ENCODE measurements at places on chromosomes 1 and 21.
A peak's percentile ranks its signal among the peaks of the same experiment; 100 is the strongest.

GRCh38 chr1:238789916-238790667 lies 596.3 kb upstream of the CHRM3 start:
- DNase-seq = no peak

DNA sequence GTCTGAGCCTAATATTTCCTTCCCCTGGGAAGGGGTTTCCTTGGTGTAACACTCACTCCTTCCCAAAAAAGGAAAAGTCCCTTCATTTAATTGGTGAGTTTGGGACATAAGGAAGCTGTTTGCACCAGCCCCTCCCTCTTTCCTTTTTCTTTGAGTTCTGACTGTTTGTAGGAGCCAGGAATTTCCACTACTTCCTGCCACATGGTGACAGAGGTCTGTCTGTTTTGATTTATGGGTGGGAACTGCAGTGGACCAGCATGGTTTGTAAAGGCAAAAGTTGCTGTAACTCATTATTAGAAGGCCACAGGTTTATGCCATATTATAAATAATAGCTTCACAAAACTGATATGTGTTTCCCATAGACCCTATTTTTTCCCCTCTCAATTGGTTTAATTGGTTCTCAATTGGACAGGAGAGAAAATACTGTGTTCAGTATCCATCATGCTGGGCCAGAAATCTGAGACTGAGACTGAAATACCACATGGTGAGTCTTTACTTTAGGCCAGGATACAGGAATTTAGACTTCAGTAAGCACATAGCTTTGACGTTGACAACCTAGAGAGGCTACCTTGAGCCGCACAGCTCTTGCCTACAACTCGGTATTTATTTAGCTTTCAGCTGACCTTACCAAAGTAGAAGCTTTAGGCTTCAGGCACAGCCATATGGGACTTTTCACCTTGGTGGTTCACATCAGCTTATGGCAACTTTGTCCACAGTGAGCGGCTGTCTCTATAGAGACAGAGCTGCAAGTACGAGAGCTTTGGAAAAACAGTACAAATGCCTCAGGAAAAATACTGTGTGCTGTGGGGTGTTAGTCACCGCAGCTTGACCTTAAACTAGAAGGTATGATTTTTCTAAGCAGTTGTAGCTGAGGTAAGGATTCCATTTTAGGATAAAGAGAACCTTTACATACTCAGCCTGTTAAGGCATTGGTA lies 40.0 kb upstream of the RGS7 start:
- DNase-seq = peak; percentile 18

DNA sequence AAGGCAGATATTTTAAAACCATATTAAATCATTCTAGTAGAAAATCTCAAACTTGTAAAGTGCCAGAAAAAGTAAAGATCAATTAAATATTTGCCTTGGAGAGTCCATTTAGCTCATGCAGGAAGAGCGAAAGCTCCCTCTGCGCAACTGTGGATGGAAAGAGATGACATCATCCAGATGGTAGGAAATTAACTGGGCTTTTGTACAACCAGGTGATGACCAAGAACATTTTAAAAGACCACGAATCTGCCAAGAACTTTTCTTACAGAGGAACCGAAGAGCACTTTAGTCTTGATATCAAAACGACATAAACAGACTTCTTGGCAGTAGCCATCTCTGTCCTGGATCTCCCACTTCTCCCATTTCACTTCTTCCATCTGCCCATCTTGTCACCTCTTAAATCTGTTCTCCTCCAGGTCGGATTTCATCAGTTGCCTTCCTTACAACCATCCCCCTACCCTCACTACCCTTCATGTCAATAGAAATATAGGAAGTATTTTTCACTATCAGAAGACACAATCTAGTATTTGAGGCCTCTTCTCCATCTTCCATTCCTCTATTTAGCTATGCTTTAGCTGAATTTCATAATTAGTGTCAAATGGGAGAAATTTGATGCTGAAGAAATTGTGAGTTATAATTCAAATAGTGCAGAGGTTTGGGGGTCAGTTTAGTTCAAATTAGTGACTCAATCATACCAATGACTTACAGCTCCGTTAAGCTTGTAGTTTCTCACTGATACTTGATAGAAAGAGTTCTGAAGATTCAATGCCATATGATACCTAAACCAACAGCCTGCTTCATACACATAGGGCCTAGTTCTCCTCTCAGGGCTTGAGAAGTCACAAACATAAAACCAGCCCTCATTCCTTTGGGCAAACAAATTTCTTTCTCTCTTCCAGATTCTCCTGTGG lies 22.0 kb upstream of the DNASE2B start:
- no peak for DNase-seq

GRCh38 chr1:217354895-217355294 lies 276.0 kb downstream of the GPATCH2 start:
- DNase-seq = no peak

GRCh38 chr1:5522531-5523145 lies 469.6 kb downstream of the NPHP4 start:
- no peak for DNase-seq

DNA sequence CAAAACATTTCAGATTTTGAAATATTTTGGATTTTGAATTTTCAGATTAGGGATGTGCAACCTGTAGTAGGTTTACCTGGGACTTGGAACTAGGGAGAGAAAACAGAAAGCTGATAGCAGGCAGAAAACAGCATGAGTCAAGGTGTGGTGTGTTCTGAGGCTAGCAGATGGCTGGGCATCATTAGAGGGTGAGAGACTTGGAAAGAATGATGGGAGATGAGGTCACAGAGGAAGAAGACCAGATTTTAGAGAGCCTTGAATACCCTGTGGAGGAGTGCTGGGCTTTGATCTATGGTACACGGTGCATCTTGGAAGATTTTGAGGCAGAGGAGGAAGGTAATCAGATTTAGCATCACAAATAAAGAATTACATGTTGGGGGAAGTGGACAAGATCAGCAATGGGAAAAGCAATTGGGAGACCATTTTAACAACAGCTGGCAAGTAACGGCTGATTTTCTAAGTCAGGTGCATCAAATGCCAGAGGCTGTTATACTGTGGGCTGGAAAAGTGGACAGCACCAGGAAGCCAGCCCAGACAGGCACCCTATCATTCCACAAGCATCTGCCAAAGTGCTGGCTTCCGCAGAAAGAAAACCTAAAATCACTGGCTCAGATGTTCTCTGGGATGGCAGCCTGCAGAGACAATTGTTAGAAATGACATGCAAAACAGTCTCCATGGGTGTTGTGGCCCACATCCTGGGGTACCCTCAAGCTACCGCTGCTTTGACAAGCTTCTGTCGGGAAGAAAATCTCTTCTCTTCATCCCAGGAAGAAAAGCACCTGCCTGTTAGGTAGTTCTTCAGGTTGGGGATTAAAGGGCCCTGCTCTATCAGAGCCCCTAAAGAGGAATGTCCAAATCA lies 30.9 kb upstream of the CAMK1G start:
- no peak for DNase-seq

DNA sequence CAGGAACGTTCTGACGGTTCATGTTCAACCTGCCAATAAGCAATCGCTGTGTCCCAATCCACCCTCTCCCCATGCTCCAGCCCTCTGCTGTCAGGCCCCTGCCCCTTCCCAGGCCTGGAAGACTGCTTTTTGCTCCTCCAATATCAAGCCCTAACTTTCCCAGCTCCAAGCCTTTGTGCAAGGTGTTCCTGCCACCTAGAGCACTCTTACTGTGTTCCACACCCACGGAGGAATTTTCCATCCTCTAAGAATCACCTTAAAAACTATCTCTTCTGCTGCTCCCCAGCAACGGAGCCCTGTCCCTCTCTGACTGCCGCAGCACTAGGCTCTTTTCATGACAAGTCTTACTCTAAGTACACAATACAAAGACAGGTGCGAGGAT lies 657.9 kb downstream of the AJAP1 start:
- DNase-seq = no peak

DNA sequence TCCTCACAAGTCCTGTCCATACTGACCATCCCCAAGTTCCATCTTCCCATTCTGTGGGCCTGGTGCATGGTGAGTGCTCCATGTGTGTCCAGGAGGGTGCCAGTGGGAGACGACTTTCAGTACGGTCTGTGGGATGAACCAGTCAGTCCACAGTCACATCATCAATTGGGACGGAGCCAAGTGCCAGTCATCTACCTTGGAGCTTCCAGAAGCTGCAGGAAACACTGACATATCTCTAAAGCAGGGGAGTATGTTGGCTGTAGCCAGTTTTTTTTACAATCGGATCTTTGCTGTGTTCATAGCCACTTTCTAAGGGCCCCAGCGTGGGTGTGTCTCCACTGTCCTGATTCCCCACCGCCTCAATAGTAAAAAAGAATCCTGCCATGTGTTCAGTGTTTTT lies 13.6 kb upstream of the TRIM17 start:
- no peak for DNase-seq

DNA sequence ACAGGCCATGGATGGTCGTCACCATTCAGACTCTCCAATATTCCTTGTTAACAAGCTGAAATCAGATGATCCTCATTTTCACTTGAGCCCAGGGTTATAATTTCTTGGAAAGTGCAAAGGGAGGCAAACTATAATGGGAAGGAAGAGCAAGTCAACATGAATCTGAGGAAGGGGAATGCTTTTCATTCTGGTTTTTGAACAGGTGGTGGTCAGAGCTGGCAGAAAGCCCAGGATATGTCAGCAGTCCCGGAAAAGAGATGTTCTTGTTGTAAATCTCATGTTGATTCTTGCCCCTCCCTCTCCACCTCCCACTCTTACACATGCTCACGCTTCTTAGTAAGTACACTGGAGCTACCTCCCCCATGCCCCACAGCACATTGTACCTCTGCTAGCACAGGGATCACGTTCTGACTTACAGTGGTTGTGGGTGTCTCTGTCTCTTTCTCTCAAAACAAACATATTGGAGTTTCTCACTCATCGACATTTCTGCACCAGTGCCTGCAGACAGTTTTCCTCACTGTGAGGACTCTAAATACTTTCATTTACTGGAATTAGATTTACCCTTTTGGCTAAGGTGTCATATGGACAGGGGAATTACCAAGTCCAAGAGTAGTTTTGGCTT lies 77.6 kb downstream of the XCL2 start:
- DNase-seq = no peak

DNA sequence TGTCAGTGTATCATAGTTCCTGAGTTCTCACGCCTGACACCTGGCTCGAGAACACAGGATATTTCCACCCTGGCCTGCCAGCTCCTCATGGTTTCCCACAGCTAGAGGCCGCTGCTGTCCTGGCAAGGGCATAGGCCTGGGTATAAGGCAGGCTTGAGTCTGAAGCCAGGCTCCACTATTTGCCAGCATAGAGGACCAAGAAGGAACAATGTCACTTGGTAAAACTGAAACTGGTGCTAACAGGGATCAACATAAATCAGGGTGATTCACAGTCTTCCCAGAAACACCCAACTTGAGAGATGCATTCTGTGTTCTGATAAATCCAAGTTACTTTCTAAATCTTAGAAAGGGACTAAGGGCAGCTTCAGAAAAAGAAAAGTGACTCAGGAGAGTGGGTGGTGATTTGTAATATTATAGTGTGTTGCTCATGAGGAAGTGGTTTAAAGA lies 6.9 kb upstream of the S100A2 start:
- peak; percentile 82 for DNase-seq

- no peak for DNase-seq
Observed at GRCh38 chr1:67908250-67908936, 75.1 kb upstream of the GNG12 start.

GRCh38 chr1:117051224-117052064 lies 8.7 kb upstream of the TTF2 start:
- DNase-seq = no peak

- peak; percentile 73 for DNase-seq
Observed at GRCh38 chr1:174040387-174040786, 18.2 kb upstream of the RC3H1 start.

DNA sequence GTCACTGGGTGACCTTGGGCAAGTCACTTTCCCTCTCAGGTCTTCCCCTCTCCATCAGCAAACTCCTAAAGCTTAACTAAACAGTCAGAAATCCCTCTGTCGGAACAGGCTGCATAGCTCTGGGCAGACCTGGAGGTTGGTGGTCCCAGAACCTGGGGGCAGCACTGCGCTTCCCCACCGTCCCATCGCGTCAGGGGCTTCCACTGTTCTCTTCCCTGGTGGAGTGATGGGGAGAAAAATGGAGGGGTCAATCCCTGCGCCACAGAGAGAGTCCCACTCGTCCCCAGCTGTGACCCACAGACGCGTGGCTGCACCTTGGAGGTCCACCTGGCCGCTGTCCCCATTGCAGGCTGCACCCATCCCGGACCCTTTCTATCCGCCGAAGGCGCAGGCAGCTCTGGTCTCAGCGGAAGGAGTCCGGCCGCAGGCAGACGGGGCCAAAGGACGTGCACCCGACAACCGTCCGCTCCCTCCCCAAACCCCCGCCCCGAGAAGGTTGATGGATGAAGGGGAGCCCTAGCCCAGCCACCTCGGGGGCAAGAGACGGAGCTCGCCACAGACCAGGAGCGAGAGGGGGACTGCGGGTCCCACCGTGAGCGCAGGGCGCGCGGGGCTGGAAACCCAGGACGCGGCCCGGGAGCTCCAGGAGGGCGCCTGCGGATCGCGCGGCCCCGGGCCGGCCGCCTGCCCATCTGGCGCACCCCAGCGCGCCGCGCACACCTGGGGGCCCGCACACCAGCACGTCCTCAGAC lies 588 bp upstream of the WNT3A start:
- no peak for DNase-seq

- DNase-seq = no peak
Observed at GRCh38 chr1:154590756-154591155, 17.2 kb downstream of the ADAR start.

Measured in fibroblast of skin of back (primary cell).